ENCODE measurements at places on chromosomes 7 and 10. TPM values are rescaled to one million over a fixed set of nuclear protein-coding genes. Genes with fewer than 3 reads are reported as not detected.

OR2A42 gene
- not detected for total RNA-seq

ZWINT gene
- total RNA-seq, result 55.9 TPM

RPP30 gene
- 47.4 TPM for total RNA-seq

PHYHIPL gene
- not detected for total RNA-seq

DYNC1I1 gene
- 0.66 TPM for total RNA-seq

ELFN1 gene
- total RNA-seq, result 7.6 TPM

ACSL5 gene
- 5.0 TPM for total RNA-seq

CRYGN gene
- 0.58 TPM for total RNA-seq

EFCAB10 gene
- total RNA-seq, result not detected

PLAU gene
- total RNA-seq, result 114 TPM

PNLIP gene
- total RNA-seq, result not detected

AFAP1L2 gene
- 0.29 TPM for total RNA-seq

RHOBTB1 gene
- 16.0 TPM for total RNA-seq

PLCE1 gene
- total RNA-seq, result 3.5 TPM

OR2F2 gene
- total RNA-seq, result not detected

PAPSS2 gene
- 114 TPM for total RNA-seq

CALHM1 gene
- total RNA-seq, result not detected

ASZ1 gene
- total RNA-seq, result not detected

GIMAP8 gene
- total RNA-seq, result 0.15 TPM

HABP2 gene
- total RNA-seq, result not detected

LRRD1 gene
- total RNA-seq, result not detected

MSMB gene
- total RNA-seq, result not detected

TMEM120A gene
- total RNA-seq, result 28.6 TPM
